AG08395 (cell line): ENCODE measurements at places on chromosomes 6 and 20.

DNA sequence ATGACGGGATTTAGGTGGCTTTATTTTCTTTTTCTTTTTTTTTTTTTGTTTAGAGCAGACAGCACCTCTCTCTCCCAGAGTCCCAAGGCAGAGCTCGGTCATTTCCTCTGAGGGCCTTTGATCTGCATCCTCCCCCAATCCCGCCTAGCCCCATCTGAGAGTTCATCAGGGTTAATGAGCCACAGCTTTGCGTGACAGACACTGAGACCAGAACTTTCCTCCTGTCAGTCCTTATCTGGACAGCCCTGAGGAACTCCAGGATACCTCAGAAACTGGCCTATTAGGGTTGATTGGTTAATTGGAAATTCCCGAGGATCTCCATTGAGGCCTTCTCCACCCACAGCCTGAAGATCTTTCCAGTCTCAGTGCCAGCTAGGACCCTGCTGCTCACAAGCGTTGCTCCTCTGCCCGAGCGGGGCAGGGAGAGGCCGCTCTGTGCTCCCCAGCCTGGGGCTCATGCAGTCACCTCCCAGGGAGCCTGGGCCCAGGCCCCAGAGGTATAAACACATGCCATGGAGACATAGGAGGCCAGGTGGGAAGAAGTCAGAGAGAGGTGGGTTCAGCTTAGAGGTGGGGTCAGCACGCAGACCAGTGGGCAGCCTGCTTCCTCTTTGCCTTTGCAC, 1.4 kb upstream of the LRRN4 start:
- DNase-seq: no peak

DNA sequence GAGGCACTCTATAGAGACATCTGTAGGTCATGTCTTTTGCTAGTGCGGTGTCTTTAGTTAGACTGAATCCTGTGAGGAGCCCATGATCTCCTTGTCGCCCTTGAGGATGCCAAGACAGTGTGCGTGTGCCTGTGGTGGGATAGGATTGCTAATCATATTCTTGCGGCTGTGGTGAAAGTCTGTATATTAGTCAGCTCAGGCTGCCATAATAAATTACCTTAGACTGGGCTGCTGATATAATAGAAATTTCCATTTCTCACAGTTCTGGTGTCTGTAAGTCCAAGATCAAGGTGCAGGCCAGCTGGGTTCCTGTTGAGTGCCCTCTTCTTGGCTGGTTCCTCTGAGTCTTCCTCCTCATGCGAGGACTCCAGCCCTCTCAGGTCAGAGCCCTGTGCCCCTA, 141.2 kb downstream of the JARID2 start:
- peak; percentile 33 for DNase-seq

GRCh38 chr6:119040636-119041035, 37.8 kb downstream of the FAM184A start:
- no peak for DNase-seq

GRCh38 chr6:116265041-116265829, 11.4 kb upstream of the TSPYL4 start:
- DNase-seq: no peak

DNA sequence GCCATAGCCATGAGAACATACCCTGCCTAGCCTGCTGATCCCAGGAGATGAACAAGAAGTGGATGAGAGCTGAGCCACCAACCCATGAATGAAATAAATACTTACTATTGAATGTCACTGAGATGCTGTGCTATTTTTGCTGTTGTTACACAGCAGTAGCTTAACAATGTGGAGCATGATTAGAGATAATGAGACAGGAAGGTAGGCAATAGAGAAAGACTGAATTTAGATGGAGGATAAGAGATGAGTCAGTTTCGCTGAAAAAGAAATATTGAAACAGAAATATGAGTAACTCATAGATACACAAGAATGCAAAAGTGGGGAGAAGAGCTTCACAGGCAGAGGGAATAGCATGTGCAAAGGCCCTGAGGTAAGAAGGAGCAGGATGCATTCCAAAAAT, 94.9 kb upstream of the TOP1 start:
- no peak for DNase-seq

DNA sequence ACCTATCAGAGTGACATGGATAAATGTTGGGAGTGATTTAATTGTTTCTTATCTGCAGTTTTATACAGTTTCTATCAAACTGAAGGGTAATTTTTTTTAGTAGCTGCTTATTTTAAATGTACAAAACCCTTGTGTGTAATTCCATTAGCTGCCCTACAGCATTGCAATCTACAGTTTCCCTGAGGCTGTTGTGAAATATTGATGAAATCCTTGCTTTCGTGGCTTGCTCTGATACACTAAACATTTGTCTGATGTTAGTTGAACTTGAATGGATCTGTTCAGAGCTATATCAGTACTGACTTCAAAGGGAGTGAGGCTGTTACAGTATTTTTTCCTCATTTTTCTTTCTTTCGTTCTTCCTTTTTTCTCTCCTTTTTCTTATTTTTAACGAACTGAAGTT, 255.4 kb downstream of the TSHZ2 start:
- DNase-seq: no peak

- no peak for DNase-seq
Measured at GRCh38 chr20:37727957-37728634, 34.3 kb downstream of the CTNNBL1 start.

GRCh38 chr20:11266571-11266970, 592.8 kb upstream of the JAG1 start:
- DNase-seq: no peak

DNA sequence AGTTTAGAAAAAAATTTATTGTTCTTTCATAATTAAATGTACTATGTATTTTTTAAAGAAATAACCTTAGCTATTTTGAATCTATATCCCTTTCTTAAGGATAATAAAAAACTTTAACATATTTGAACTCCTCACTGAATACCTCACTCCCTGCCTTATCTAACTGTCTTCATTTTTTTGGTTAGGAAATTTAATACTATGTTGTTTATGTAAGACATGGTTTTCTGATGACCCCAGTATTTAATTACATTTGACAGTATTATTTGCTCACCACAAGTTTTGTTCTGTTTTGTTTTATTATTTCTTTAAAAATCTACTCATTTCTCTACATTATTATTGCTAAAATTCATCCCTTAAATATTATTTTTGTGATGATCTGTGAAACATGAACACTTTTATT, 394.4 kb upstream of the ADGRB3 start:
- DNase-seq: no peak
